Stimulated activated CD4-positive, alpha-beta T cell treated with anti-CD3 and anti-CD28 coated beads, TNF-alpha, amount 100 ng/mL, for 48 hours (primary cell): ENCODE measurements at places on chromosomes 5 and 9.
A peak's percentile ranks its signal among the peaks of the same experiment; 100 is the strongest.

DNA sequence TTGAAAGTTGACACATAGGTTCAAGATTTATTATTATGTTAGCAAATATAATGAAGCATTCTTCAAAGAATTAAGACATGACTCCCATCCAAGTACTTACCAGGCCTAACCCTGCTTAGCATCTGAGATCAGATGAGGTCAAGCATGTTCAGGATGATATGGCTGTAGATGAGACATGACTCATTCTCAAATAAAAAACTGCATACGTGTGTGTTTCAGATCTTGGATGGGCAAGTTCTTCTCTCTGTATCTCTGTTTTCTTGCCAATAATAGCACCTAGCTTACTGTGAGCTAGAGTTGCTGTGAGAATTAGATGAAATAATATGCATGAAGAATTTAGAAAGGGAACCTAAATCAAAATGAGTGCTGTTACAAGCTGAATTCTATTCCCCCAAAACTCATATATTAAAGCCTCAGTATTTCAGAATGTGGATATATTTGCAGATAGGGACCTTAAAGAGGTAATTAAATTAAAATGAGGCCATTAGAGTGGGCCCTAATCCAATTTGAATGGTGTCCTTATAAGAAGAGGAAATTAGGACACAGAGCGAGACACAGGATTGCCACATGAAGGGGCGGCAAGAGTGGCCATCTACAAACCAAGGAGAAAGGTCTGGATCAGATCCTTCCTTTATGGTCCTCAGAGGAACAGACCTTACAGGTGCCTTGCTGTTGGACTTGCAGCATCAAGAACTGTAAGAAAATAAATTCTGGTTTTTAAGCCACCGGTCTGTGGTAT, 146.2 kb downstream of the MARCHF11 start:
- DNase-seq, result no peak

DNA sequence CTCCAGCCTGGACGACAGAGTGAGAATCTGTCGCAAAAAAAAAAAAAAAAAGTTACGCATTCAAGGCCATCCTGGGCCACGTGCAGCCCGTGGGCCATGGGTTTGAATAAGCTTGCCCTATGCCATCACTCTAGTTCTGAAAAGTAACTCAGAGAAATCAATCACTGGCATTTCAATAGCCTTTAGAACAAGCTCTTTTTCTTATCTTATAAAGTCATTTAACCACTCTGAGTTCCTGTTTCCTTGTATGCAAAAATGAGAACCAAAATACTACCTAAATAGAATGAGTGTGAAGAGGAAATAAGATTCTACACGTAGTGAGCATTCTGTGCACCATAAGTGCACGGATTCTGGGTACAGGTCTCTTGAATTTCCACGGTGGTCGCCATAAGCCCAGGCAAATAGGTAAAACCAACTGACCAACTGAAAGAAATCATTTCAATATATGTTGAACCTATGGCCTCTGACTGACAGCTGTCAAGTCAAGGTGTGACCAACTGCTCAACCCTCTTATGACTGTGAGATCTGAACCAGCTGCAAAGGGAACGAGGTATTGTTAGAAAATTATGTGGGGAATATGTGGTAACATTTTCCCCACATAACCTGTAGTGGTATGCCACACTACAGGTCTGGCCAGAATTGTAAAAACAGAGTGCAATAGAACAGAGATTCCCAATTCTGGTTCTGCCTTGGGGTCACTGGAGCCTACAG, 143.9 kb upstream of the LHFPL2 start:
- no peak for DNase-seq

- no peak for DNase-seq
These were observed 56.1 kb downstream of the CFAP90 start for GRCh38 chr5:7794823-7795222.

DNA sequence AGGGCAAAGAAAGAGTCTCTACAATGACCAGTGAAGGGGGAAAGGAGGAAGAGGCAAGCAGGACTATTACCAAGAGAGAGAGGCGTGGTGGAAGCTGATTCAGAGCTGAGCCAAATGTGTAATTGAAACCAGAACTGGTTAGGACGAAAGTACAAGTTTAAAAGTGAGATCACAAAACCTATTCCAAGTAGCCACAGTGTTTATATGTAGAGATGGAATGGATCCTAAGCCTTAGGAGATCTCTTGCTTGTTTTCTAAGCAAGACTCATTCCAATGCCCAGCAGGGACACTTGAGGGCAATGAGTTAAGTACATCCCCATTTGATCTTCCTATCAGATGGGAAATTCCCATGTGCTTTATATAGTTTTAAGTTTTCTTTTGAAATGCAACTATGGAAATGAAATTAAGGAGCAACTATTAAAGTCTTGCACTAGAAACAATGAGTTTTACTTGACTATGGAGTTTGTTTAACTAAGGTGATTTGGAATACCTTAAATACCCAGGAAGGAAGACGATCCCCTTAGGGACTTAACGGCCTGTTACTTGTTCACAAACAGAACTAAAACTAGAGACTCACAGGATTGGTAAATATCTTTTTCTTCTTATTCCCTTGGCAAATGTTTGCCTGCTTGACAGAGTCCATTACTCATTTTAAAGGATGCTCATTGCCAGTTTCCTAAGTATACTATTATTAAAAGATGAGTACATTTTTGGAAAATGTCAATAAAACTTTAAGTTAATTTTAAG, 51.1 kb upstream of the SNX2 start:
- no peak for DNase-seq

DNA sequence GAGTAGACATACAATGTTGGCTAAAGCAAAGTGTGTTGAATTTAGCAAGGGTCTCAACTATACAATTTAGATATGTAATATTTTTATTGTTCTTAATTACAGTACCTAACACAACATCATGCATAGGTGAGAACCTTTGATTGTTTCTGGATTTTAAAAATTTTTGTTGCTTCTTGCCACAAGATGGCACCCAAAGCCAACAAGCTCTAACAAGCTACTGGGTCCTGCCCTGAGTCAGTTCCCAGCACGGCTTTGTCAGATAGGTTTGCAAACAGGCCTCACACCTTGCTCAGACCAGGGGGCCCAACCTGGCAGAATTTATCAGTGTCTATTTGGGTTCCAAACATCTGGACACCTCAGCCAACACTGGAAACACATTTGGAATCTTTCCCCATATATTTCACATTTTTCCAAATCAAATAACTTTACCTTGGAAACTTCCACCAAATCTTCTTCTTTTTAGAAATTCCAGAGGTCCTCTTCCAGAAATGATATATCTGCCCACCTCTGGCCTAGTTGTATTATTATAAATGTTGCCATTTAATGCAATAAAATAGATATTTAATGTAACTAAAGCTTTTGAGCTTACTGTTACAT, 49.5 kb upstream of the EGFLAM start:
- no peak for DNase-seq

GRCh38 chr5:59856358-59856757, 37.2 kb downstream of the PDE4D start:
- no peak for DNase-seq

DNA sequence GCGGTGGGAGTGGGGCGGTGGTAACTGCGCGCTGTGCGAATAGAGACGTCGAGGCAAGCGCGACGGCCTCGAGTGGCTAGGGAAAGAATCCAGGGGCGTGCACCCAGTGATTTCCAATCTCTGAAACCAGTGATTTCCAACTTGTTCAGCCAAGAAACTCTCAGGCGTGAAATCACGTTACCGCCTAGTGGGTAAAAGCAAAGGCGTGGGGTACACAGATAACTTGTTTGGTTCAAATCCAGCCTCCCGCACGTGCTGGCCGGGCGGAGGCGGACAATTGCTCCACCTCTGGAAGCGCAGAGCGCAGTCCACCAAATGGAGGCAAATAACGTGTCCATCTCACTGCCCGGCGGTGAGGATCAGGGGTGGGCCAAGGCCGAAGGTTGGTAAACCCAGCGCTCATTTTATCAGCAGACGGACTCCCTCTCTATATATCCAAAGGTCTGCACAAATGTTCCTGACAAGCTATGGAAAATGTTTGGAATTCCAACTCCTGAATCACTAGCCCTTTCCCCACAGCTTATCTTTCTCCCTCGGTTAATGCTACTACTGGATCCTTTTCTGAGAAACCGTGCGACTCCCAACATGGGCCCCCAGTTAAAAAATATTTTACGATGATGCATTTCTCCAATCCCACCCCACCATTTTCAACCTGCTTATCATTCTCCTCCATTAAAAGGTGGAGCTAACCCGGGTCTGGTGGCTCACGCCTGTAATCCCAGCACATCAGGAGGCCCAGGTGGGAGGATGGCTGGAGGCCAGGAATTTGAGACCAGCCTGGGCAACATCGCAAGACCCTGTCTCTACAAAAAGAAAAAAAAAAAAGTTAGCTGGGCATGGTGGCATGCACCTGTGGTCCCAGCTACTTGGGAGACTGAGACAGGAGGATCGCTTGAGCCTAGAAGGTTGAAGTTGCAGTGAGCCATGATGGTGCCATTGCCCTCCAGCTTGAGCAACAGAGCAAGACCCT, 950 bp upstream of the FNBP1 start:
- no peak for DNase-seq

- DNase-seq, result no peak
These were observed 107.2 kb upstream of the ICE1 start for GRCh38 chr5:5315068-5315980.

DNA sequence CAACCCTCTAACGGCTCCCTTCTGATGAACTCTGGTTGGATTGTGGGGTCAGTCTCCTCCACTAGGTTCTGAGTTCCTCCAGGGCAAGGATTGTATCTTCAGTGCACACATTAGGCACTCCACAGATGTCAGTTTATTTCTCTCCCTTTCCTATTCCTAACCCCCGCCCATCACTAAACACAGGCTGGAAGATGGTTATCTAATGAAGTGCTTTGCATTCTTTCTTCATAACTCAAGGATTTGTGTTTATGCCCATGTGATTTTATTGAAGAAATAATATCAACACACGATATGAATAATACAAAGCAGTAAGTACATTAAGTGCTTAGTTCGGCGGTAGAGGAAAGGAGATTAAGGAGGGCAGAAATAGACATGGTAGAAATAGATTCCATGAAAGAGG, 4.4 kb upstream of the CREBRF start:
- no peak for DNase-seq

GRCh38 chr5:89418407-89419085, 535.6 kb upstream of the MEF2C start:
- DNase-seq, result no peak

DNA sequence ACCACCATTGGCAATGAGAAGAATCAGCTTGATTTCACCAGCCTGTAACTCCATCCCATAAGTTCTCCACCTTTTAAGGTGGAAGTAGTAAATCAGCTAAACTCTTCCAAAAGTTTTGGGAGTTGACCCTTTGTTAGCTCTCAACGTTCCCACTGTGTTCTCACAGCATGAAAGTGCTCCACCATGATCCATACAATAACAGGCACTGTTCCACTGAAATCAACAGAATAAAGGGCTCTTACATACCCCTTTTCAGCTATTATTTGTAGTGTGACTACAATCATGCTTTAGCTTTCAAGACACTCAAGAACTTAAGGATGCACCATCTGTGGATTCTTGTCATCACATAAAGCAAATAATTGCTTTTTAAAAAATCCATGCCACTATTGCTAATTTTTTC, 81.6 kb downstream of the PPP2R2B start:
- DNase-seq, result no peak

DNA sequence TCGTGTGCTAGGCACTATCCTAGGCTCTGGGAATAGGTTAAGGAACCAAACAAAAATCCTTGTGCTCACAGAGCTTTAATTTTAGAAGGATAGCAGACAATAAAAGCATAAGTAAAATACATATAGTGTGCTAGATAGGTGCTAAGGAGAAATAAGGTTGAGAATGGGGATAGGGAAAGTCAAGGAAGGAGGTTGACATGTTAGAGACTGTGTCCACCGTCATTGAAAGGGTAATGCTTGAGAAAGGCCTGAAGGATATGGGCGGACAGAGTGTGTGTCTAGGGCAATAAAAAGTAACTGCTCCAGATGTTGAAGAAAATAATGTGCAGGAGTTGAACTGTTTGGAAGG, 482 bp upstream of the TDRD7 start:
- DNase-seq, result no peak

- DNase-seq, result no peak
These were observed 154.5 kb downstream of the TARS1 start for GRCh38 chr5:33595303-33595702.

DNA sequence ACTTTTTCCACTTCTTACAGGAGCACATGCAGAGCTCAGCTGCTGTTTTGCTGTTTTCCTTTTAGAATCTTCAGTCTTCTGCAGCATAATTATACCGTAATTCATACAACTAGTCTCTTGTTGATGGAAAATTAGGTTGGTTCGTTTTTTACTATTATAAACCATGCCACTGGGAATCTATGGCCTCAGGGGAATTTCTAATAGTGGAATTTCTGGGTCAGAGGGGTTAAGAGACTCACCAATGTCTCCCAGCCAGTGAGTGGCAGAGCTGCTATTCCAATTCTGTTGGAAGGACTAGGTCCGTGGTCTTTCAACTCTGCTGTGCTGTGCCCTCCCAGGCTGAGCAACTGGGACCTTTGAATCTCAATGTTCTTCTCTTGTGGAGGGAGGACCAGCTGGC, 282.5 kb downstream of the ZSWIM6 start:
- no peak for DNase-seq

- DNase-seq, result no peak
These were observed at the start of gene RGS14 for GRCh38 chr5:177357459-177358351. Gene RGS14 (plus strand): TSS chr5:177357924. CDS start chr5:177358025, 101 bp downstream.

- DNase-seq, result peak; percentile 72
These were observed 31.7 kb upstream of the PRXL2C start for GRCh38 chr9:96686638-96687335.

GRCh38 chr5:171644536-171644935, 141.1 kb upstream of the SMIM23 start:
- DNase-seq, result no peak

GRCh38 chr5:113266227-113266912, 168.4 kb downstream of the TSSK1B start:
- DNase-seq, result no peak

- DNase-seq, result no peak
These were observed 13.7 kb downstream of the DOCK2 start for GRCh38 chr5:169650701-169651331.

GRCh38 chr5:175842951-175843793, 28.2 kb upstream of the CPLX2 start:
- DNase-seq, result no peak

GRCh38 chr5:164094291-164094690, 588.9 kb downstream of the MAT2B start:
- DNase-seq, result no peak

GRCh38 chr5:59535561-59535960, 358.0 kb downstream of the PDE4D start:
- DNase-seq, result no peak

- no peak for DNase-seq
These were observed 6.6 kb upstream of the TBC1D2 start for GRCh38 chr9:98262056-98262455.

GRCh38 chr5:138418444-138418843, 20.4 kb upstream of the REEP2 start:
- no peak for DNase-seq

DNA sequence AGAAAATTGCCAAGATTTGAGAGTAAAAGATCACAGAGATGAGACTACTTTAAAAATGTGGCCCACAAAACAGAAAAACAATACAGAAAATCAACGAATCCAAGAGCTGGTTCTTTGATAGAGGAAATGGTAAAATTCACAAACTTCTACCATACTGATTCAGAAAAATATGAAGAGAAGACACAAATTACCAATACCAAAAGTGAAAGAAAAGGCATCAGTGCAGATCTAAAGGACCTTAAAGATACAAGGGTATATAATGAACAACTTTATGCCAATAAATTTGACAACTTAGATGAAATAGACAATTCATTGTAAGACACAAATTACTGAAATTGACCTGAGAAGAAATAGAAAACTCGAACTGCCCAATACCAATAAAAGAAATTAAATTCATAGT, 24.4 kb upstream of the SLC1A1 start:
- DNase-seq, result no peak
